Femur (tissue), 1 donor: ENCODE measurements at places on chromosomes 4 and X.

DNA sequence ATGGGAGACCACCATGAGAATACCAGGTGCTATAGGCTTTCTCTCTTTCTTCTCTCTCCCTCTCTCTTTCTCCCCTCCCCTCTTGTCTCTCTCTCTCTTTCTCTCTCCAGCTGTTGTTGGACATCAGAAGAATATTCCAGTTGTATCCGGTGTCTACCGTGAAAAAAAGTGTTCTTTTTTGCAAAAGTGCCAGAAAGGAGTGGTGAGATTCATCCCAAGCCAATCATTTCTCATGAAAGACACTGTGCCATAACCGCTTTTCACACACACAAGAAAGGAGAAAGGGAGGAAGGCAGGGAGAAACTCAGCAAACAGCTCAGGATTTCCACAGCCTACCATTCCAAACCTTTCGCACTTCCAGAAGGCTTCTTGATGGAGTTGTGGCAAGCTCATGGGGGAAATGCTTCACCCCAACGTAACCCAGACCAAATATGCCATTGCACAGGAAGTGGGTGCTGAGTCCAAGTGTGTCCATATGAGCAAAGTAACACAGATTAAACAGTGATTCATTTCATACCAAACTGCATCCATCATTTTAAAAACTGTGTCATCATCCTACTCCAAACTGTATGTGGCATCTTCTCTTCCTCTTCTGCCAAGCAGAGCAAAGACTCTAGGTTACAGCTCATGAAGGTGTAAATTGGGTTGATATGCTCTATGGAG lies 224.0 kb downstream of the APBB2 start:
- DNase-seq = no peak

- DNase-seq = no peak
Measured at GRCh38 chr4:8260656-8261111, 8.9 kb upstream of the HTRA3 start.

GRCh38 chr4:113977526-113977855 lies 2.0 kb downstream of the ARSJ start:
- DNase-seq = no peak

DNA sequence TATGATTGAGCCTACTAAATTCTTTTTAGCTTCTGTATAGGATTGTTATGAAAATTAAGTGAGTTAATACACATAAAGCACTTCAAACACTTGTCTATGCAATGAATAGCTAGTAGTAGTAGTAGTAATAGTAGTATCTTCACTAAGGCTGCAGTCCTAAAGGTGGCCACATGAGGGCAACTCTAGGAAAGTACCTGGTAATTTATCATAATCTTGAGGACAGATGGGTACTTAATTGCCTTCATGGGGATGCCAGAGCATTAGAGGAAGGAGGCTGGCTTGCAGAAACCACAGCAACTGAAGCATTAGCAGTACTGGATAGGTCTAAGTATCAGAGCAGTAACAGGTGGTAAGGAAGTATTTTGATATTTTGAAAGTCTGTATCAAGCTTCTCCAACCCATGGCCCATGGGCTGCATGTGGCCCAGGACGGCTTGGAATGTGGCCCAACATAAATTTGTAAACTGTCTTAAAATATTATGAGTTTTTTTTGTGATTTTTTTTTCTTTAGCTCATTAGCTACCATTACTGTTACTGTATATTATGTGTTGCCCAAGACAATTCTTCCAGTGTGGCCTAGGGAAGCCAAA lies 17.3 kb downstream of the NIPAL1 start:
- no peak for DNase-seq

DNA sequence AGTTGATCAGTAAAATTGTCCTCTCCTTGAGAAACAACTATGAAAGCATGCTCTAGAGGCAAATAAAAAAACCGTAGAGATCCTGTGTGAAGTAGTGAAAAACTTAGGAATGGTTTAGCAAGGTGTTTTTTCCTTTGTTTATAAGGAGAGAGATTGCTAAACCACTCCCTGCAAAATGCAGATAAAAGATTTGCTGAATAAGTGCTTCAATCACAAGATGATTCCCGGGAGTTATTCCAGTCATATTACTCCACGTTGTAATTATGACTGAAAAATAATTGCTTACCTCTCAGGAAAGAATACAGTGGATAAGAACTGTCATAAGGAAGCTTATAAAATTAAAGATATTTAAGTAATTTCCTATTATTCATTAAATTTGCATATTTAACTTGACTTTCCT lies 2.8 kb downstream of the GK start:
- DNase-seq = no peak

- DNase-seq = no peak
Measured at GRCh38 chr4:108185252-108185651, 16.5 kb upstream of the LEF1 start.

GRCh38 chr4:11138964-11139363 lies 289.7 kb downstream of the HS3ST1 start:
- DNase-seq = no peak

DNA sequence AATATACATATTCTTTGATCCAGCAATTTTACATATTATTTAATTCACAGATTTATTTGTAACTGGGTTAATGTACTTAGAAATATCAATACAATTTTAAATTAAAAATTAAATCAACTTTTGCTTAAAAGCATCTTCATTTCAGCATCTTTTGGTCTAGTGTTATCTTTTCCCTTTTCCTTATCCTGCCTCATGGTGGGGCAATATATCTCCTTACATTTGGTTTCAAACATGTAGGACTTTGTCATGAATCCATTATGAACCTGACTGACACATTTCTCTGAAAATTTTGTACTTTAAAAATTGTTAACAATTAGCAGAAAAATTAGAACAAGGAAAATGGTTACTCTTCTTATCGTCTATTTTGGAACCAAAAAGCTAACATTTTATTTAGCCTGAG lies 42.8 kb upstream of the ANK2 start:
- DNase-seq = no peak

- DNase-seq = no peak
Measured at GRCh38 chr4:34323549-34324320, 1920.6 kb downstream of the ARAP2 start.

DNA sequence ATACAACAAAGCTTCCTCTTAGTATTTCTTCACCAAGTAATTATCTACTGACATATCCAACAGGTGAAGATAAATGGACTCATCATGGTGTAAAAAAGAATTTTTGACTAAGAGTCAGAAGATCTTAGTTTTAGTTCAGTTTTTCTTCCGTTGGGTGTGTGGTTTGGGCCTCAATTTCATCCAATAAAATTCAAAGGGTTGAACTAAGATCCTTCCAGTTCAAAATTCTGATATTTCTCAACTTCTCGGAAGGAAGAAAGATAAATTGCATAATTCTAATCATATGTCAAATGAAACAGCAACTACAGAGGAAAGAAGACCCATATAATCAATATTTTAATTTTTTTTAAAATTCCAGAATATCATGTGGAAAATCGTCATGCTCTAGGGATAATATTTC lies 192.7 kb downstream of the SPRY1 start:
- DNase-seq = no peak

DNA sequence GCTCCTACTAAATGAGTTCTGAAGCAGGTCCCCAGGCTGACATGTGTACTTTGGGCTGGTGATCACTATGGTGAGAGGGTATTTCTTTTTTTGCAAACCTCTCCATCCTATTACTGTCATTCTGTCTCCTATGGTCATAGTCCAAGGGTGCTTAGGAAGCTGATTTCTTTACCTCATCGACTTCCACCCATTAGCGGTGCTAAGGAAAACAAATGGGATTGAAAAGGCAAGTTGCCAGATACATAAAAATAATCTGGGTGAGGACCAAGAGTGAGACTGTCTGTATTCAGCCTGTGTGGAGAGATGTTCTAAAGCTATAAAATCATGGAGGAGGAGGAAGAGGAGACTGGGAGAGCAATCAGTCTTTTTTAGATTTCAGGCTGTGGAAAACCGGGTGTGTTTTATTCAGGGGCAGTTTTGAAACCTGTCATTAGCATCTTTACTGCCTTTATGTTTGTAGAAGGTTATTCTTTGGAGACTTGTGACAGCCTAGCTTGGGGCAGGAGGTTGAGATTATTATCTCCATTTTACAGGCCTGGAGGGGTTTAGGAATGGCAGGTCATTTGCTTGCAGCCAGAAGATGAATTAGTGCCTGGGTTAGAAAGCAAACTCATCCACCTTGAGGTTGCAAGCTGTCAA lies 1.9 kb downstream of the TMEM164 start:
- no peak for DNase-seq

DNA sequence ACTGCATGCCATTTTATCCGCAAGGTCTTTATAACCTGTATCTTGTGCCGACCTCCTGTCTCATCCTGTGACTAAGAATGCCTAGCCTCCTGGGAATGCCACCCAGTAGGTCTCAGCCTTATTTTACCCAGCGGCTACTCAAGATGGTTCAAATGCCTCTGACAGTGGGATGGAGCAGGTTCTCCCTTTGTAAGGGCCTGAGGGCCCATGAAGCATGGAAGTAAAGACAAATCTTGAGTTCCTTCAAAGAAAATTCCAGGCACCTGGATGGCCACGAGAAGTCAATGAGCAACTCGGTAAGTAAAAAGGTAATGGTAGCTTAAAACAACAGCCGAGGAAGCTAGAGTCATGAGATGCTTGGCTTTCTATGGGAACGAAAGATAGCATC lies 19.6 kb upstream of the PRKX start:
- no peak for DNase-seq

- no peak for DNase-seq
Measured at GRCh38 chrX:39855748-39856129, 242.0 kb downstream of the BCOR start.

DNA sequence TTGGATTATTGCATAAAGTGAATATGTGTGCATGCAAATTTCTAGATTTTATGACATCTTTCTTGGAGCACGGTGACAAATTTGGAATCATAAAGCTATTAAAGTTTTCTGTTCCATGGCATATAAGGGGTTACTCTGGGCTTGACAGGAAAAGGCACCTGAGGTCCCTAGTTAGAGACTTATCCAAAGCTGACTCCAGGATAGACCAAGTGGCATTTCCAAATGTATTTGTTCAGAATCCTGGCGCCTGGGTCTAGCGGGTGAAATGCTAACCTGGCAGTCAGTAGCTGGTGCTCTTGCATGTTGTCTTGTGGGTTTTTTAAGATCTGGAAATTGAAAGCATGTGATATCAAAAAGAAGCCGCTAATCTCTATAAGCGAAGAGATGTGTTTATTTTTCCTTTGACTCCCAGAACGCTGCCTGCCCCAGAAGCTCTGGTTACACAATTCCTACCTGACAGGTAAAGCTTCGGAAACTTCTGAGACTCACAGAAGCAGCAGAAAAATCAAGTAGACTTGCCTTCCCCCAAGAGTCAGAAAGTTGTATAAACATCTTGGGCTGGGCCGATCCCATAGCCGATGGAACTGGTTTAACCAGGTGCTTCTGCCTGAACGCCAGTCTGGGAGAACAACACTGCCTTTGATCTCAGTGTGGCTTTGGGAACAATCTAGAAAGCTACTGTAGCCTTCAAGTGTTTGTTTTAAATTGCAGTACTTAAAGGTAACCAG lies 12.9 kb upstream of the ZCCHC4 start:
- DNase-seq = no peak

- DNase-seq = no peak
Measured at GRCh38 chr4:89078300-89078699, 21.3 kb upstream of the FAM13A start.
